ENCODE measurements at places on chromosomes 1 and 21. TPM values are rescaled to one million over a fixed set of nuclear protein-coding genes. Genes with fewer than 3 reads are reported as not detected.
A peak's percentile ranks its signal among the peaks of the same experiment; 100 is the strongest.

The OLIG2 gene
- 0.22 TPM for total RNA-seq

The ACTL8 gene
- total RNA-seq, result not detected

The THEM4 gene
- 13.5 TPM for total RNA-seq

The GJA4 gene
- total RNA-seq, result 9.1 TPM

The NBPF4 gene
- total RNA-seq, result not detected

The SUSD4 gene
- total RNA-seq, result 0.38 TPM

The DCST1 gene
- total RNA-seq, result not detected

The HS2ST1 gene
- total RNA-seq, result 10.0 TPM

The ADAMTSL4 gene
- 17.1 TPM for total RNA-seq

The NPHS2 gene
- not detected for total RNA-seq

The B3GALT5 gene
- total RNA-seq, result 0.30 TPM

- no peak for DNase-seq
Measured at GRCh38 chr1:14303011-14303410, 295.5 kb upstream of the KAZN start.

DNA sequence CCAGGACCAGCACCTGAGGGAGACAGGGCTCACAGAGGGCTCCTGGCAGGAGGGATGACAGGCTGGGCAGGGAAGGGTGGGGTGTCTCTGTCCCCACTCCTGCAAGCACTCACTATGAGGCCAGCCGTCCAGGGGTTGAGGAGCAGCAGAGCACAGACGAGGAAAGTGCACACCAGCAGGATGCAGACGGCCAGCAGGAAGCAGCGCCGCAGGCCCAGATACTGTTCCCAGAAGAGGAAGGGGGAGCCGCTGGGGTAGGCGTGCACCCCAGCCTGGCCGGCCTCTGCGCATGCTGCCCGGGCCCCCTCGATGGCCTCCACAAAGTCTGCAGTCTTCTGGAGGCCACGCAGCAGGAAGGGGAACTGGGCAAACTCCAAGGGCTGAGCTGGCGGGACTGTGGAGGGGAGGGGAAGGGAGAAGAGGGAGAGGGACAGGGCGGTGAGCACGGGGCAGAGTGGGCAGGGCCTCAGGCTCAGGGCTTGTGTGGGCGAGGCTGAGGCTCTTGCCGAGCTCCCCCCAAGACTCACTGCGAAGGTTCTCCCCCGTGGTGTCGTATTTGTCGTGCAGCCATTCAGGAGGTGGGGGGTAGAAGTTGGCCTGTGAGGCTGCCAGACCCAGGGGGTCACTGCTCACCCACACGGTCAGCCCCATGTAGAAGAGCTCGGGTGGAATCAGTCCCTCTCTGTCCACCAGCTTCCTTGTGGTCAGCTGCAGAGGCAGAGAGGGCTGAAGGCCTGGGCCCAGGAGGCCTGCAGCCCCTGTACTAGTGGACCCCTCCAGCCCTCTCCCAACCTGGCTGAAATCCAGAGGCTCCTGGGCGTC lies 16.5 kb downstream of the PTCH2 start:
- DNase-seq, result peak; percentile 67

GRCh38 chr21:46545363-46545762 lies 59.5 kb downstream of the S100B start:
- DNase-seq, result no peak

DNA sequence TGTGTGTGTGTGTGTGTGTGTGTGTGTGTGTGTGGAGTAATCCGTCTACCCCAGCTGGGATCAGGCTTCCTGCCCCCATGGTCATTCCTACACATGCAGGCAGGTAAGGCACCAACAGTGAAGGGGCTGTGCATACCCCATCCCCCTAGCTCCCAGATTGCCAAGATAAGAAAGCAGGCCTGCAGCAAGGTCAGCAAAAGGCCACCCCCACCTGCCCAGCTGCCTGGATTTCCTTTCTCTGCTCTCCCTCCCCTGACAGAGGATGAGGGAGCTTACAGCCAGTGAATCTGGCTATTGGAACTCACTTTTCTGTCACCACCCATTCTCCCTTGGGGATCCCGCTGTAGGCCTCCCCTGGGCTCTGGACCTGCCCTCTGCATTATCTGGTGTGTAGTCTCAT lies 7.9 kb downstream of the ALX3 start:
- DNase-seq, result no peak

GRCh38 chr1:28877132-28877781 lies 37.1 kb upstream of the EPB41 start:
- DNase-seq, result peak; percentile 67

GRCh38 chr1:41397020-41397419 lies 35.8 kb downstream of the FOXO6 start:
- DNase-seq, result no peak

DNA sequence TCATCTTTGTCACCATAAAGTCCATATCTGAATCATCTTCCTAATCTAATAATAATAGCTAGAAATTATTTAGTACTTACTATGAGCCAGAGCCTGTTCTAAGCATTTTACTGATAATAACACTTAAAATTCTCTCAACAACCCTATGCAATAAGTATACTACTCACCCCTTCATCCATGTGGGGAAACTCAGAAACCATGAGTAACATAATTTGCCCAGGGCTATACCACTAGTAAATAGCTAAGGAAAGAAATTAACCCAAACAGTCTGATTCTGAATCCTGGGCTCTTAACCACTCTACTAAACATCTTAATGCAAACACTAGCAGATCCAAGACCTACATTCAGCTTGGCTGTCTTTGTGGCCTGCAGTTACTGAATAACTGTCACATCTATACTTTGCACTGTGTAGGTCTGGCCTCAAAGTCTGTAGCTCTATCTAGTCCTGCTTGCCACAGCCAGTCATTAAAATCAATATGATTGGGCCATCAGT lies 394.8 kb upstream of the ESRRG start:
- DNase-seq, result no peak

GRCh38 chr21:36415375-36415774 lies 30.2 kb downstream of the CHAF1B start:
- DNase-seq, result no peak

DNA sequence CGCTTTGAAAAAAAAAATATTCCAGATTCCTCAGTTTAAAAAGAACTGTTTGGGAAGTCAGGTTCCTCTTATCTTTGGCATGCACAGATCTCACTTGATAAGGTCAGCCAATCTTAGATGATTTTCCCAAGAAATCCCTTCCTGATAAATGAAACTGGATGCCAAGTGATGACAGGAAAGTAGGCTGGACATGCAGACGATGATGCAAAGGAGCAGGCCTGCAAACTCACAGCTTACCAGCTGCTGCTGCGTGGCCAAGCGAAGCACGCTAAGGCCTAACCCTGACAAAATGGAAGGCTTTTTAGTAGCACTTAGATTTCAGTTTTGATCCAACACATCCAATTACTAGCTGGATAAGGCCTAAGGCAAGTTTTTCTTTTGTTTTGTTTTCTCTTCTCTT lies 10.1 kb downstream of the TADA1 start:
- no peak for DNase-seq

GRCh38 chr1:223250632-223251015 lies 107.6 kb upstream of the TLR5 start:
- DNase-seq, result no peak

GRCh38 chr21:40074198-40074597 lies 207.0 kb downstream of the PCP4 start:
- DNase-seq, result no peak

DNA sequence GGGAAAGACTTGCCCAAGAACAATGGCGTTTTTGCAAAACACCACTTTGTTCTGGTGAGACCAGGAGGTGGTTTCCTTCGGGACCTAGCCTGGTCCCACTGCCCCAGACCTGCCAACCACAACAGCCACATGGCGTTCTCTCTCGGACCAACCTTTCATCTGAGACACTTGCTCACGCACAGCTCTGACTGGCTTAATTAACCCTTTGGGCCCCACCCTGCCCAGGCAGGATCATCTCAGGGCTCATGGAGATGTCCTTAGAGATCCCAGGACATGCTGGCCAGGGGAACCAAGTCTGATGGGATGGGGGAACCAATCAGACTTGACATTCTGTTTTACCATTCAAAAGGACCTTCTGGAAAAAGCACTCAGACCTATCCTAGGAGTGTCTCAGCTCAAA lies 97.8 kb upstream of the SLC2A1 start:
- DNase-seq, result no peak

- DNase-seq, result no peak
Measured at GRCh38 chr1:164629971-164630370, 71.0 kb downstream of the PBX1 start.

- DNase-seq, result no peak
Measured at GRCh38 chr1:170131984-170132383, 13.8 kb upstream of the NTMT2 start.

GRCh38 chr1:165635329-165635728 lies 4.3 kb downstream of the MGST3 start:
- DNase-seq, result no peak

- DNase-seq, result no peak
Measured at GRCh38 chr21:35223480-35224156, 174.5 kb upstream of the RUNX1 start.

- no peak for DNase-seq
Measured at GRCh38 chr1:175127565-175127964, 59.9 kb downstream of the TNN start.

DNA sequence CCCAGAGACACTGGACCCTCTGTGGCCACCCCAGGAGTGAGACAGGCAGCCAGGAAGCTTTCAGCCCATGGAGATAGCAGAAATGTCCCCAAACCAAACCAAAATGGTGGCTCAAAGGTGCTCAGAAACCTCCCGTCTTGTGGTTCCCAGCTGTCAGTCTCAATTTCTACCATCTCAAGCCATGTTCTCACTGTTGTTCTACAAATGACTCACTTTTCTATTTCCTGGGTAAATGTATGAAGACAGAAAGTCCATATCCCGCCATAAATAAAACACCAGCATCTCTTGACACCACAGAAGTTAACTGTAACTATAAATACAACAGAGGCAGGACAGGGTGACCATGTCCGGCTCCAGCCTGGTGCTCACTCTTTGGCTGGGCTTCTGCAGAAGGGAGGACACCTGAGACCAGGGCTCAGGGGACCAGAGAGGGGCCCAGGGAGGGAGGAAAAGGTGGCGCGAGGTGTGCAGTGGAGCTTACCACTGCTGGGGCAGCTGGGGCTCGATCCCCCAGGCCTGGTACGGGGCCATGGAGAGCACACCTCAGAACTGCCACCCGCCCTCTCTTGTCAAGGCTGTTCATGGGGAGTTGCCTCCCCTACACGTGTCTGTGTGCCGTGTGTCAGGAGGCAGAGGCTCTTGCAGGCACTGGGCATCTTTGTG lies 43.6 kb downstream of the EPHB2 start:
- no peak for DNase-seq

- DNase-seq, result no peak
Measured at GRCh38 chr1:117120774-117121588, 568 bp downstream of the TRIM45 start.

DNA sequence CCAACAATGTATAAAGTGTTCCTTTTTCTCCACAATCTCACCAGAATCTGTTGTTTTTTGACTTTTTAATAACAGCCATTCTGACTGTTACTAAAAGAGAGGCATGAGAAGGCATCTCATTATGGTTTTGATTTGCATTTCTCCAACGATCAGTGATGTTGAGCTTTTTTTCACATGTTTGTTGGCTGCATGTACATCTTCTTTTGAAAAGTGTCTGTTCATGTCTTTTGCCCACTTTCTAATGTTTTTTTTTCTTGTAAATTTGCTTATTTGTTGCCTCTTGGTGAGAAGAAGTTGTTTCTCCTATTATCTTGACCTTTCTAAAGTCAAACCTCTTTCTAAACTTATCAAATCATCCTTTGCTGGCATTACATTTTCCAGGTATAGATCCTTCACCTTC lies 80.8 kb downstream of the ACBD6 start:
- DNase-seq, result no peak

Data from psoas muscle (tissue), 8 donors.